Activated naive CD8-positive, alpha-beta T cell treated with anti-CD3 and anti-CD28 coated beads, Interleukin-2, amount 50 U/mL, for 16 hours (primary cell): ENCODE measurements at places on chromosomes 5 and 9.

- no peak for DNase-seq
These were observed 266.9 kb downstream of the ARHGAP26 start for GRCh38 chr5:143037071-143037470.

DNA sequence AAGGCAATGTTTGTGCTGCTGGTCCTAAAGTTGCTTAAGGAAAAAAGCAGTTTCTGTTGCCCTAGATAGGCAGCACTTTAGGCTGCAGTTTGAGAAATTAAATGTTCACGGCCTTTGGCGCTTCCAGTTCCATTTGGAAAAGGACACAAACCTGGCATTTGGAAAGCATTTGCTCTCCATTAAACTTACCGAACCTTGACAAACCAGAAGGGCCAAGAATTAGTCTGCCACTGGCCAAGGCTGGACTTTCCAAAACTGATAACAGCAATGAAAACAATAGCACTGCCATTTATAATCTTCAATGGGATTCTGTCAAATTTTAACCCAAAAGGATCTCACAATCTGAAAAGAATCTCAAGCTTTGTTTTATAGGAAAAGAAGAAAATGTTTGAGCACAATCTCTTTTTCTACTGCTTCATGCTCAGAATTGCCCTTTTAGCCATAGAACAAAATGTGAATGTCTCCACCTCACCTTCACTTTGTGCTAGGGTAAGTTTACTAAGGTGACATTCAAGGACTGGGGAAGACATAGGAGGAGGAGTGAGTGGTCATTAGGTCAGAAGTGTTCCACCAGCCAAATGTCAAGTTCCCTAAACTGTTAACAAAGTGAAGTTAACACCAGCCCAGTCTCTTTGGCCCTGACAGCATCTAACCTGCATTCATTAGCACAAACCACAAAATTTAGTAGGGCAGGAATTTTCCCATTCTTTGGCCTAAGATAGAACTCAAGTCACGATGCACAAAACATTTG is 583.4 kb upstream of the DMAC1 start:
- no peak for DNase-seq

GRCh38 chr5:97078958-97079743 is 63.3 kb downstream of the LIX1 start:
- DNase-seq: no peak

DNA sequence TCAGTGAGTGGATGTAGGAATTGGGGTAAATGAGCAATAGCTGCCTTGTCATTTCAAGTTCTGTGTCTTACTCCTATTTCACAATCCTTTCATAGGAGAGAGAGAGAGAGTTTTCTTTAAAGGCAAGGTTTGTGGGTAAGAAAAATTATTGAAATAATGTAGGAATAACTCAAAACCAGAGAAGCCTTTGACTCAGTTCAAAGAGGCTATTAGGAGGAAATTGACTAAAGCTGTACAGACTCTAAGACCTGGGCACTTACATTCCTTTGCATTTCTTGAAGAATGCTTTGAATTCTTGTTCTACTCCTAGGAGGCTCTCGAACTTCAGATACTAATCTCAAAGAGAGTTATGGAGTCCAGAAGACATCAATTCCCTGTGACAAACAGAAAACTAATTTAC is 257.1 kb downstream of the FBXL7 start:
- DNase-seq: no peak

GRCh38 chr9:14909181-14909580 is 1.0 kb downstream of the FREM1 start:
- DNase-seq: no peak

DNA sequence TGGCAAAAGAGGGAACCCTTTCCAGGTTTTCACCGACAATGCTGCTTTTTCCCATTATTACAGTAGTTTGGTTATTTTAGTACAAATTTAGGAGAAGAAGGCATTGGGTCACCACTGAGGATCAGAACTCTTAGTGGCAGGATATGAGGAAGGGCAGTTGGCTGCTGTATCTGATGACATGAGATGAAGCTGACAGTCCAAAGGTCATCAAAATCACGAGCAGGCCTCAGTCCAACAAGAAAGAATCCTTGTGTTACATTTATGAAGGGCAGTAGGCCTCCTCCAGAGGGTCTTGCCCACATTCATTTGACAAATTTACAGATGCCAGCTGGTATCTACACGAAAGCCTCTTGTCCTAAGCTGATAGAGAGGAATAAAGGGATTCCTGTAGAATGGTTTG is 49.5 kb upstream of the COL15A1 start:
- no peak for DNase-seq

GRCh38 chr9:118459913-118460312 is 755.7 kb downstream of the TLR4 start:
- no peak for DNase-seq

DNA sequence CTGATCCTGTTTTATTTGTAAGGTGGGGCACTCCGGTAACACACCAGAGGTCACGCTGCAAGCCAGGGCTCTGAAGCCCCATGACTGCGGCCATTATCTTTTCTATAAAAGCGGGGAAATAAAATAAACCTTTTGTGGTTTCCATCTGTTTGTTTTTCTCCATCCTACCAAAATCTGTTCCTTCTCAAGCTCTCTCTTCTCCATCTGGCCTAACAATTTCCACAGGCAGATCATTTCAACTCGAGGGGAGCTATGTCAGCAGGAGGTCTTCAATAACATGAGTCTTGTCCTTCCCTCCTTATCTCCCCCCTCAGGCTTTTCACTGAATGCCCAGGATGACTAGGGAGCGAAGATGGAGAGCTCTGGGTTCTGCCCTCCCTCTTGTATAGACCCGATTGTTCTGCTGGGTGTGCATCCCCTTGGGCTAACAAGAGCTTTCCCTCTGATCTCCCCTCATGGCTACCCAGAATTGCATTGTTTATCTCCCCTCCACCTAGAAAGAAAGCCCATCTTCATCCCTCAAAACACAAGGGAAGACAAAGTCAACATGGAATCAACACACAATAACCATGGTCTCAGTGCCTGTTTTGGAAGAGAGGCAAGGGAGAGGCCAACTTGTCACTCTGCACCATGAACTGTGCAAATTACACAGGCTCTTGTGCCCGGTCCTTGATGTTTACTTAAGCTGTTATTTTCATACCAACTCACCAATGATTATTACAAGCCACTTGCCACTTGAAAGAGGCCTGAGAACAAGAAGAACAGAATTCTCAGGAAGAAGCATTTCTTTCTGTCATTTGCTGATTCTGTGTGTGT is 187.8 kb downstream of the FANCC start:
- no peak for DNase-seq

GRCh38 chr5:110257971-110258370 is 468.5 kb downstream of the TMEM232 start:
- DNase-seq: no peak

DNA sequence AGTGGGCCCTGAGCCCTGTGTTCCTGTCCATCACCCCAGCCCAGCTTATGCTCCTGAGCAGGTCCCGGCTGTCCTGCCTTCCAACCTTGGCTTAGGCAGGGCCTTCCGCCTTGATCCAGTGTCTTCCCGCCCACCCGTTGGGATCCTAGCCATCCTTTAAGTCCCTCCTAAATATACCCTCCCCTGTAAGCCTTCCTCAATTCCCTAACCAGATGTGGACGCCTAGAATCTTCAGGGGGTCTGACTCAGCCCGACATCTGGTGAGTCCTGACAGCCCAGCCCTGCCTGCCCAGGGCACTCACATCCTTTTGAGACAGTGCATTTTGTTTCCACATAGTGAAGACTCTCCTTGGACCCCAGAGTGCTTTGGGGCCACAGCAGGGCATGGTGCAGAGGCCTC is 23.7 kb downstream of the SLC6A7 start:
- DNase-seq: no peak

DNA sequence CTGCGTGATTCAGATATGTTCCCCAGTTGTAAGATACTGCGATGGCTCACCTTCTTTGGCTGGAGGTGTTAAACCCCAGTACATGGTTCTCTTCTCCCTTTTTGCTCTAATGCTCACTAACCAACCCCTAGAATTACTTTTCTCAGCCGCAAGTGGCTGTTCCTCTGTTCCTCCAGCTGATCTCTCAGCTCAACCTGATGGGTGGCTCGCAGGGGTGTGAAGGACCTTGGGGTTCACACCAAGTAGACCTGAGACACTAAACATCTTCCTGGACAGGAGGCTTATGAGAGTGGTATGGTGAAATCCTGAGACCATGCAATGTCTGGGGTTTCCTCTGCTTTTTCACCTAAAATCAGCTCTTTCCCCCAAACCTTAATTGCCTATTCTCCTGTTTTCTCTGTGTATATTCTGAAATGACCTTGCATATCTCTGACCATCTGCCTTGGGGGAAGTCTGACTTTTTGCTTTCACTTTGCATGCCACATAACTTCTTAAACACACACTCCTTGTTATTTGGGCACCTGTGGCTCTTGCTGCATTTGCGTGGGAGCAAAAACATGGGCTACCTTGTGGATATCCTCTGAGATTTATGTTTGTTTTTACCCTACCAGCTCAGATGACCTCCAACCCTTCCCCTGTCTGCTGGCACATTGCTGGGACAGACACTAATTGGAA is 15.9 kb upstream of the IFNA14 start:
- DNase-seq: no peak

- no peak for DNase-seq
These were observed 38.7 kb upstream of the SEMA4D start for GRCh38 chr9:89536600-89536999.

DNA sequence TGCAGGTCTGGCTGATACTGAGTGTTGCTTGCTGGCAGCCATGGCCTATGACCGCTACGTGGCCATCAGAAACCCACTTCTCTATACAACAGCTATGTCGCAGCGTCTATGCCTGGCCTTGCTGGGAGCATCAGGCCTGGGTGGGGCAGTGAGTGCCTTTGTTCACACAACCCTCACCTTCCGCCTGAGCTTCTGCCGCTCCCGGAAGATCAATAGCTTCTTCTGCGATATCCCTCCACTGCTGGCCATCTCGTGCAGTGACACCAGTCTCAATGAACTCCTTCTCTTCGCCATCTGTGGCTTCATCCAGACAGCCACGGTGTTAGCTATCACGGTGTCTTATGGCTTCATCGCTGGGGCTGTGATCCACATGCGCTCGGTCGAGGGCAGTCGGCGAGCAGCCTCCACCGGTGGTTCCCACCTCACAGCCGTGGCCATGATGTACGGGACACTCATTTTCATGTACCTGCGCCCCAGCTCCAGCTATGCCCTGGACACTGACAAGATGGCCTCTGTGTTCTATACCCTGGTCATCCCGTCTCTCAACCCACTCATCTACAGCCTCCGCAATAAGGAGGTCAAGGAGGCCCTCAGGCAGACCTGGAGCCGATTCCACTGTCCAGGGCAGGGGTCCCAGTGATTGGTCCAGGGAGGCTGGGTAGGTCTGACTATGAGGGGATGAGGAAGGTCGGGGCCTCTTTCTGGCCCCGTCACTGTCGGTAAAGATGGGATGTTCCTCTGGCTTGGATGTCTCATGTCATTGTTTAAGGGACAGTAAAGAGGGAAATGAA is 718 bp downstream of the OR5C1 start:
- DNase-seq: no peak

DNA sequence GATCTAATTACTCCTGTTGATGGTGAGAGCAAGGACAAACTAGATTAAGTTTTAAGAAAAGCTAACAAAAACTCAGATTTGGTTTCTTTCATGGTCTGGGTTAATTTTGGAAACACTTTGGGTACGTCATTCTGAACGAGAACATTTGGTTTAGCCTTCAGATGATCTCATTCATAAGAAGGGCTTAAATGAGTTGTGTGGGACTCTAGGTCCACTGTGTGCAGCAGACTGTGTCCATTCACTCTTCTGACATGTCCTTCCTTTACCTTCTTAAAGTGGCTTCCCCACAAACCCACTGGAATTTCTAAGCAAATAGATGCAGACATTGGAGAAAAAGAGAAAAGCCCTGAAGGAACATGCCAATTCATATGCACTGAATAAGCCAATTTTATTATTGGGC is 96.8 kb downstream of the FBXO4 start:
- DNase-seq: no peak

- DNase-seq: no peak
These were observed 29.4 kb downstream of the SH3RF2 start for GRCh38 chr5:145965804-145966203.
